ENCODE measurements at places on chromosomes 12 and 14. TPM values are rescaled to one million over a fixed set of nuclear protein-coding genes. Genes with fewer than 3 reads are reported as not detected.

DNA sequence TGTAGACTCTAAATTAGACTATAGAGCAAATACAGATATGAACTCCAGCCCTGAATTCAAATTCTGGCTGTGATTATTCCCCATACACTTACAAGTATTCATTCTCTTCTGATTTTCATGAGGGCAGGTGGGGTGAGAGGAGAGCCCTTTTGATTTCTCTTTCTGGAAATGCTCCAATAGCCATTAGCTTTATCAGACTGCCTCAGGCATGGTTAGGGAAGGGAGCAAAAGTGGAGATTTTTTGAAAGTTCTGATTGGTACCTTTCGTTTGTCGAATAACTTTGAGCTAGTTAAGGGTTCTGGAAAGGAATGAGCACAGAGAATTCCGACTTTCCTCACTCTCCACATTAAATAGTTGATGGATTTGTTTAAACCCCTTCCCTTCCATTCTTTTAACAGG is 7.8 kb downstream of the HOXC5 start:
- no peak overlapping the region for H3K4me3 ChIP-seq
- DNase-seq: no peak
- no peaks in the 10 kb centered on the region for H3K4me1 ChIP-seq
- H3K36me3 ChIP-seq: no peaks in the 10 kb centered on the region

Gene PLD4
- polyA plus RNA-seq: 12.4 TPM

GRCh38 chr12:88036353-88036965 is 7.3 kb upstream of the C12orf50 start:
- DNase-seq: peak; percentile 24
- H3K27me3 ChIP-seq: no peaks in the 10 kb centered on the region
- H3K4me3 ChIP-seq: peak overlapping the region; percentile 91

DNA sequence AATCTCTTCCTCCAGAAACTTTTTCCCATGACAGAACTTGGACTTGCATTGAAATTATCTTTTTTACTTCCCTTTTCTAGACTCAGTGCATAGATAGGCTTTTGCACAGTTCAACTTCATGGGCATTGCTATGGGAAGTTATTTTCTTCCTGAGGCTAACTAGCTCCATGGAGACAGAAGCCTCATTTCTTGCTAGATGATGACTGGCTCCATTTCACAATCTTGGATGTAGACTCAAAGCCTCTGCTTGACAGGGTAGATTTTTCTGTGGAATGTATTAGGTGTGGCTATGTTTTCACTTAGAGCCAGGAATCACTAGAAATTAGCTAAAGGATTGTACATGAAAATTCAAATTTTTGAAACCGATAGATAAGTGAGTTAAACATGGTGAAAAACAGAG is 884.1 kb upstream of the MGAT4C start:
- no peaks in the 10 kb centered on the region for H3K4me1 ChIP-seq
- H3K27me3 ChIP-seq: no peaks in the 10 kb centered on the region
- no peaks in the 10 kb centered on the region for H3K36me3 ChIP-seq
- H3K4me3 ChIP-seq: no peak overlapping the region

Gene PIWIL1
- polyA plus RNA-seq: not detected

- H3K27ac ChIP-seq: peak overlapping the region; percentile 69
- no peaks in the 10 kb centered on the region for H3K4me1 ChIP-seq
Measured at GRCh38 chr12:66302827-66303169, 505 bp downstream of the HELB start.

GRCh38 chr12:100168562-100168961 is 25.9 kb upstream of the BLTP3B start:
- H3K27ac ChIP-seq: no peak overlapping the region
- H3K4me3 ChIP-seq: no peak overlapping the region
- H3K4me1 ChIP-seq: peaks cover 2% of the 10 kb centered on the region
- H3K36me3 ChIP-seq: no peaks in the 10 kb centered on the region
- DNase-seq: no peak
- no peaks in the 10 kb centered on the region for H3K27me3 ChIP-seq

GRCh38 chr12:6333029-6333428 is 8.8 kb downstream of the TNFRSF1A start:
- peaks cover 19% of the 10 kb centered on the region for H3K36me3 ChIP-seq
- H3K27ac ChIP-seq: no peak overlapping the region
- H3K4me1 ChIP-seq: peaks cover 4% of the 10 kb centered on the region
- H3K27me3 ChIP-seq: no peaks in the 10 kb centered on the region
- H3K4me3 ChIP-seq: no peak overlapping the region
- no peak for DNase-seq

- no peak overlapping the region for H3K4me3 ChIP-seq
- no peaks in the 10 kb centered on the region for H3K27me3 ChIP-seq
- no peak overlapping the region for H3K27ac ChIP-seq
- no peaks in the 10 kb centered on the region for H3K4me1 ChIP-seq
Measured at GRCh38 chr12:3042394-3042793, 34.8 kb upstream of the TSPAN9 start.

DNA sequence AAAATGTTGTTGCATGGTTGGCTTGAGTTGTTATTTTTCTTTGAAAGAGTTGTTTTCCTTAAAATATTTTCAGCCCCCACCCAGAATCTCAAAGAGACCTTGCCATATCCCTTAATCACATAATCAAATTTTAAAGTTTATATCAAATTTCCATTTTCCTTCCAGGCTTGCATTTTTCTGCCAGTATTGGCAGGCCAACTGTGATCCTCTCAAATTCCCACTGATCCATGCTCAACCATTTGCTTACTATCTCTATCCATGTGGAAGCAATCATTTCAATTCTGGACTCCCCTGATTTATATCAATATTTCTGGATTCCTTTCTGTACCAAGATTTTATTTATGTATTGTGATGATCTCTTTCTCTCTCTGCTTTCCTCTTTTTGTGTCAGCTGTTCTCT is 64.2 kb upstream of the PYGL start:
- H3K4me1 ChIP-seq: no peaks in the 10 kb centered on the region
- no peaks in the 10 kb centered on the region for H3K36me3 ChIP-seq
- no peak overlapping the region for H3K4me3 ChIP-seq
- no peak for DNase-seq

DNA sequence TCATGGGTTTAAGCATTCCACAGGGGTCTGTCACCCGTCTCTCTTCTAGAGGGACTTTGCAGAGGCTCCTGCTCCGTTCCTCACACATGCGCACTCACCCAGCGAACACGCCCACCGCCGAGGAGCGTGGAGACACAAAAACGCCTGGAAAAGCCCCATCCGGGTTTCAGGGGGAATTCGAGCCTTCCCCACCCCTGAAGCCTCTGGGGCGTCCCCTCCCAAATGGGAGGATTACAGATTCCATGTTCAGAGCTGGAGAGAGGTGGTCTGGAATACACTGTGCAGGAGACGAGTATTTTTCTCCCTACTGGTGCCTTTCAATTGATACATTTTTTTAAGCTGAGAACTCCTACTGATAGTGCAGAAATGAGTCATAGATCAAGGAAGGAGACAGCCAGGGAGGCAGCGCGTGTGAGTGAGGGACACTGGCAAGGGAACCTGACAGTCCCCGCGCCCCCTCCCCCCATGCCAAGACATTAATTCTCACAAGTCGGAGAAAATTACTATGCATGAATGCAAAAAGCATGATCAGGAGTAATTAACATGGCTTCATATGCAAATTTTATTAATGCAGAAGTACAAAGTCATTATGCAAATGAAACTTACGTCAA is 36.9 kb downstream of the BCL11B start:
- H3K4me1 ChIP-seq: peaks cover 22% of the 10 kb centered on the region
- no peak overlapping the region for H3K27ac ChIP-seq
- H3K27me3 ChIP-seq: no peaks in the 10 kb centered on the region
- H3K4me3 ChIP-seq: no peak overlapping the region
- DNase-seq: no peak
- H3K36me3 ChIP-seq: no peaks in the 10 kb centered on the region

- no peaks in the 10 kb centered on the region for H3K27me3 ChIP-seq
- no peak overlapping the region for H3K4me3 ChIP-seq
- no peak for DNase-seq
- H3K27ac ChIP-seq: no peak overlapping the region
Measured at GRCh38 chr14:91674911-91675310, 57.0 kb downstream of the CATSPERB start.

DNA sequence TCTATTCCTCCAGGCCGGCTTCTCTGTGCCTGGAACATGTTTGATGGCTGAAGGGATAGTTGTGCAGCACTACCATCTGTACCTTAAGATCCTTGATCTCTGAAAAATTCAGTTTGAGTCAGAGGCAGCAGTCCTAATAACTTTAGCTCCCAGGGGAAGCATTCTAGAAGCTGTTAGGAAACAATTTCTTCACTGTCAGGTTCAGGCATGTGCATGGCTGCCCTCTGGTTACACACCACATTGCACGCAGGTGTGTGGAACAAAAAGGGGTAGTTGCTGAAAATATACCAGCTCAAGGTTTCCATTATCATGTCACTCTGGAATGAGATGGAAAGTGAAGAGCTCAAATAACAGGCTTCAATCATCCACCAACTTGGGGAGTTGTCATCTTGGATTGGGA is 80.1 kb downstream of the CHST11 start:
- H3K4me3 ChIP-seq: no peak overlapping the region
- H3K36me3 ChIP-seq: no peaks in the 10 kb centered on the region
- no peaks in the 10 kb centered on the region for H3K4me1 ChIP-seq
- H3K27ac ChIP-seq: no peak overlapping the region
- no peaks in the 10 kb centered on the region for H3K27me3 ChIP-seq

GRCh38 chr14:66507722-66508546 is at the start of gene GPHN:
Gene GPHN (plus strand): TSS chr14:66508147.
- H3K27me3 ChIP-seq: no peaks in the 10 kb centered on the region
- H3K4me1 ChIP-seq: peaks cover 3% of the 10 kb centered on the region
- peak within 1 kb of the TSS; percentile 98 for H3K4me3 ChIP-seq
- peak; percentile 98 for DNase-seq
- no peaks in the 10 kb centered on the region for H3K36me3 ChIP-seq
- peak within 1 kb of the TSS; percentile 94 for H3K27ac ChIP-seq

DNA sequence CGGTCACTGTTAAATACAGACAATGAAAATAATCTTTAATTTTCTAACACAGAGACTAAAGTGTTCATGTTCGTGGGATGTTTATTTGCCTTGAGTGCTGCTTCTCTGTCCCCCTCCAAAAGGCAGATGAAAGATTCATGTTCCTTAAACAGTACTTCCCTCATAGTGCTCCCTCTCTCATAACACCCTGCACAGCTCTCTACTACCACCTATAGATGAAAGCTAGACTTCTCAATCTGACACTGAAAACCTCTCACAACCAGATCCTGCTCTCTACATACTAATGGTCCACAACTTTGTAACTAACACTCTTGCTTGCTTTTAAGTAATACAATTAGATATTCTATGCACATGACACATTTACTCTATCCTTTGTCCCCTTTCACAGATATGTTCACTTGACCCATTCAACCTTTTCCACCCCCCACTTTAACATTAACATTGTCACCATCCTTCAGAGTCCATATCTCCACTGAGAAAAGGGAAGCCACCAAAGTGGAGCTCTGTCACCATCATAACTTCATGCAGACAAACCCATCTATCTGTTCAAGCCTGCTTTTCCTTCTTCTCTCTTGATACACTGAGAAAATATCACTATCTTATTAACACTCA is 266.4 kb upstream of the USP15 start:
- H3K27me3 ChIP-seq: no peaks in the 10 kb centered on the region
- no peak overlapping the region for H3K4me3 ChIP-seq
- H3K27ac ChIP-seq: no peak overlapping the region
- H3K4me1 ChIP-seq: no peaks in the 10 kb centered on the region

Gene ASPG
- 16.7 TPM for polyA plus RNA-seq

- H3K4me1 ChIP-seq: no peaks in the 10 kb centered on the region
- H3K4me3 ChIP-seq: no peak overlapping the region
- DNase-seq: no peak
- no peaks in the 10 kb centered on the region for H3K36me3 ChIP-seq
Measured at GRCh38 chr14:102418853-102419240, 56.1 kb downstream of the TECPR2 start.

- H3K27ac ChIP-seq: no peak overlapping the region
- H3K4me3 ChIP-seq: no peak overlapping the region
- no peaks in the 10 kb centered on the region for H3K36me3 ChIP-seq
- no peaks in the 10 kb centered on the region for H3K27me3 ChIP-seq
- no peaks in the 10 kb centered on the region for H3K4me1 ChIP-seq
- peak; percentile 33 for DNase-seq
Measured at GRCh38 chr12:106682594-106683234, 91.8 kb upstream of the RIC8B start.

Gene PPM1H
- 1.1 TPM for polyA plus RNA-seq

GRCh38 chr14:105013150-105013785 is 7.6 kb downstream of the CDCA4 start:
- no peak overlapping the region for H3K4me3 ChIP-seq
- no peaks in the 10 kb centered on the region for H3K4me1 ChIP-seq
- no peak overlapping the region for H3K27ac ChIP-seq
- peaks cover 56% of the 10 kb centered on the region for H3K36me3 ChIP-seq

Gene PSMA6
- polyA plus RNA-seq: 272 TPM

- no peak overlapping the region for H3K27ac ChIP-seq
- H3K36me3 ChIP-seq: no peaks in the 10 kb centered on the region
- DNase-seq: no peak
- no peaks in the 10 kb centered on the region for H3K4me1 ChIP-seq
- H3K27me3 ChIP-seq: no peaks in the 10 kb centered on the region
Measured at GRCh38 chr12:63090716-63091115, 60.3 kb downstream of the AVPR1A start.

GRCh38 chr14:73997944-73998447 is 21.1 kb downstream of the ENTPD5 start:
- peaks cover 47% of the 10 kb centered on the region for H3K4me1 ChIP-seq
- DNase-seq: peak; percentile 73
- no peak overlapping the region for H3K4me3 ChIP-seq
- no peaks in the 10 kb centered on the region for H3K27me3 ChIP-seq
- H3K27ac ChIP-seq: peak overlapping the region; percentile 86

Gene HCAR1
- polyA plus RNA-seq: 0.16 TPM

Gene PMCH
- polyA plus RNA-seq: not detected

Gene CLEC9A
- polyA plus RNA-seq: not detected

- no peak for DNase-seq
- H3K27ac ChIP-seq: no peak overlapping the region
- H3K36me3 ChIP-seq: no peaks in the 10 kb centered on the region
- H3K4me3 ChIP-seq: no peak overlapping the region
- H3K4me1 ChIP-seq: no peaks in the 10 kb centered on the region
- H3K27me3 ChIP-seq: no peaks in the 10 kb centered on the region
Measured at GRCh38 chr14:100972118-100972897, 68.8 kb upstream of the RTL1 start.

DNA sequence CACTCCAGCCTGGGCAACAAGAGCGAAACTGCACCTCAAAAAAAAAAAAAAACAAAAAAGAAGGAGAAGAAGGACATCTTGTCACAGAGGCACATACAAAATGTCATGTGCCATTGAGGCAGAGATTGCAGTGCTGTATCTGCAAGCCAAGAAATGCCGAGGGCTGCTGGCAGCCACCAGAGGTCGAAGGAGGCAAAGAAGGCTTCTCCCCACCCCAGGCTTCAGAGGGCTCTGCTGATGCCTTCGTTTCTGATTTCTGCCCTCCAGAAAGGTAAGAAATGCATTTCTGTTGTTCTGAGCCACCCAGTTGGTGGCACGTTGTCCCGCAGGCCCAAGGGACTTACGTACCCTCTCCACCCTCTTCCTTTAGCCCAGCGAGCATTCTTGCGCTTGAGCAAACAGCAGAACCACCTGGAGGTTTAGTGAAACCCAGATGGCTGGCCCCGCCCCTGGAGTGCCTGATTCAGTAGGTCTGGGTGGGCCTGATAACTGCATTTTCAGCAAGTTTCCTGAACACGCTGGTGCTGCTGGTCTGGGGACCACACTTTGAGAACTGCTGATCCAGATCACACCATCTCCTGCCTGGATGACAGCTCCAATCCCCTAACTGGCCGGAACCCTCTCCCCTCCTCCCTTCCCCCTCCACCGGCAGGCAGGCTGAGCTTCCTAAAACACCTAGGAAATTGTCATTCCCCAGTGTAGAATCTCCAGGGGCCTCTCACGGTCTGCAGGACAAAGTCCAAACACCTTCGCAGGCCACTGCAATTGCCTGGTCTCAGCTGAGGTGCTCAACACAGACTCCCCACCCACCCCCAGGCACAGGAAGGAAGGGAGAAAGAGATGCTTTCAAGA is 21.1 kb upstream of the SCARB1 start:
- no peaks in the 10 kb centered on the region for H3K27me3 ChIP-seq
- H3K4me1 ChIP-seq: no peaks in the 10 kb centered on the region
- H3K27ac ChIP-seq: no peak overlapping the region
- DNase-seq: peak; percentile 95
- H3K36me3 ChIP-seq: no peaks in the 10 kb centered on the region

Gene THTPA
- polyA plus RNA-seq: 12.3 TPM
